ENCODE measurements at places on chromosomes 16 and 17. TPM values are rescaled to one million over a fixed set of nuclear protein-coding genes. Genes with fewer than 3 reads are reported as not detected.

SDK2 gene
- under 0.01 TPM for total RNA-seq

ANKRD40CL gene
- not detected for total RNA-seq

CDYL2 gene
- 1.2 TPM for total RNA-seq

PRR29 gene
- total RNA-seq = 1.8 TPM

KRTAP1-5 gene
- 2.2 TPM for total RNA-seq

MYH13 gene
- not detected for total RNA-seq

AGRP gene
- not detected for total RNA-seq

CYTH1 gene
- total RNA-seq = 13.4 TPM

TEKT3 gene
- 0.50 TPM for total RNA-seq

CNTNAP1 gene
- total RNA-seq = 43.6 TPM

PRDM7 gene
- total RNA-seq = not detected

BCL6B gene
- total RNA-seq = 0.33 TPM

CA5A gene
- total RNA-seq = not detected

PRSS36 gene
- 0.29 TPM for total RNA-seq

MSLN gene
- total RNA-seq = 0.17 TPM

CYGB gene
- 46.0 TPM for total RNA-seq

TEX14 gene
- not detected for total RNA-seq

CD300A gene
- not detected for total RNA-seq

CD7 gene
- total RNA-seq = 0.66 TPM

EME2 gene
- 18.0 TPM for total RNA-seq

ZDHHC7 gene
- total RNA-seq = 108 TPM

DRC3 gene
- total RNA-seq = 0.83 TPM

MMD gene
- total RNA-seq = 43.8 TPM

ELMO3 gene
- total RNA-seq = 0.29 TPM

PPP1R1B gene
- total RNA-seq = 0.66 TPM
